Stimulated activated CD4-positive, alpha-beta T cell treated with anti-CD3 and anti-CD28 coated beads, TNF-alpha, amount 100 ng/mL, for 48 hours (primary cell): ENCODE measurements at places on chromosomes 12 and 14.
A peak's percentile ranks its signal among the peaks of the same experiment; 100 is the strongest.

DNA sequence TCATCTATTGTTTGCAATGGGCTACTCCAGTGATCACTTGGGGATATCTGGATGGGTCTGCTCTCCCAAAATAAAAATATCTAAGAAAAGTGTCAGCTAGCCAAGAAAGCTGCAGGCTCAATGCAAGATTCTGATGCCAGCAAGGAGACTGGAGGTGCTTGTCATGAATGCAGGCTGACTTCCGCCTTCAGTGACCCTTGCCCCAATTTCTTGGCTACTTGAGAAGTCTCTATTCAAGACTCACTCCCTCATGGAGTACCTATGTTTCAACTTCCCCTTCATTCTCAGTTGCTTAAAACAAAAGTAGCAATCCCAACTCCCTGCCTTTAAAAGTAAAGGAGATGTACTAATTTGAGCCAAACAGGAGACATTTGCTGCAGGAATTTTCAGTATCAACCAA is 123.9 kb downstream of the GPR65 start:
- no peak for DNase-seq

DNA sequence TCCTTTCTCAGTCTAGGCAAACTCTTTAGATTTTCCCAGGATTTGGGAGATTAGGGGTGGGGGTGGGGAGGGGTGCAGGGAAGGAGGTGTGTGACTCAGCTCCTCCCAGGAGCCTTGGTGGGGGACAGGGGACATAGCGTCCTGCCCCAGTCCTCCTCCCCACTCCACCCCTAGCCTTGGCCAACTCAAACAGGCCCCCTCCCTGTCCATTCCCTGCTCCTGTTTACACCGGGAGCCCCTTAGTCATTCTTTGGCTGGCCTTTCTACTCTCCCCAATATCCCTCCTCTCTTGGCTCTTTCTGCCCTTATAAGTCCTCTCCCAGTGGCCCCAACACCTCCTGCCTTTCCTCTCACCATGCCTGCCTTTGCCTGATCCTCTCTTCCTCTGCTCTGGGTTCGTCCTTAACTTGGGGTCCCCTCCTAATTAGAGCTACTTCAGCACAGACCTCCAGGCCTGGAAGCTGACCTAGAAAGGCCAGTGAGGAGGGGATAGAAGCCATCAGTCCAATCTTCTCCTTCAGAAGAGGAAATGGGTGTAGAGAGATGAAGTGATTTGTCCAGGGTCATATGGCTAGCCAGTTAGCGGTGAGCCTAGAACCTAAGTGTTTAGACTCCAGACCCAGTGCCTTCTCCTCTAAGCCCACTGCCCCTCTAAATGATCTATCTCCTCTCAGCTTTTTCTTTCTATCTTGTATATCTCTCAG is 2.3 kb upstream of the ITGA5 start:
- no peak for DNase-seq

DNA sequence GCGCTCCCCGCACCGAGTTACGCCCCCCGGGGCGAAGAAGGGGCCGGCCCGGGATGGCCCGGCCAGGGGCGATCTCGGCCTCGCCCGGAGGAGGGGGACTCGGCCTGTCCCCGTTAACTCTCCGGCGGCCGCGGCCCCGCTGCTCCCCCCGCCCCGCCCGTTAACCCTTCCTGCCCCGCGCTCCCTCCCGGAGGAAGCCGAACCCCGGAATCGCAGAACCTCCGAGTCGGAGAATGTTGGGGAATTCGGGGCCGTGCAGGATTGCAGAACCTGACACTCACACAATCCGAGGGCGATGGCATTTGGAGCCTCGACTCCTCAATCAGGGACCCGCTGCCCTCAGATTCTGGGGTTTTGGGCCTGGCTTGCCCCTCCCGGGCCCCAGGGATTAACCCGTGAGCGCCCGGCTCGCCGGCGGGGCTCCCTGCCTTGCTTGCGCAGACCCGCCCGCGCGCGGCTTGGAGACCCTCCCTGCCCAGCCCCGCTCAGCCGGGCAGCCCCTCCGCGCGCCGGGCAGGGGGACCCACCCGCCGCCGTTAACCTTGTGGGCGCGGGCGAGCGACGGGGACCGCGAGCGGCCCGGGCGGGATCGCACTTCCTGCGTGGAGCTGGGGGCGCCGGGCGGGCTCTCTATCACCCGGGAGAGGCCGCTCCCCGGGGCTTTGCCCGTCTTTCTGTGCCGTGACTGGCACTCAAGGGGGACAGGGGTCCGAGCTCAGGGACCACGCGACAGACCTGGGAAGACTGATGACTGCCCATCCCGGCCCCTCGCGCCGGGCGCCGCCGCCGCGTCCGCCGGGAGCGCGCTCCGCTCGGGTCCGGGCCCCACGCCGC is 18.8 kb downstream of the BEGAIN start:
- DNase-seq, result no peak

DNA sequence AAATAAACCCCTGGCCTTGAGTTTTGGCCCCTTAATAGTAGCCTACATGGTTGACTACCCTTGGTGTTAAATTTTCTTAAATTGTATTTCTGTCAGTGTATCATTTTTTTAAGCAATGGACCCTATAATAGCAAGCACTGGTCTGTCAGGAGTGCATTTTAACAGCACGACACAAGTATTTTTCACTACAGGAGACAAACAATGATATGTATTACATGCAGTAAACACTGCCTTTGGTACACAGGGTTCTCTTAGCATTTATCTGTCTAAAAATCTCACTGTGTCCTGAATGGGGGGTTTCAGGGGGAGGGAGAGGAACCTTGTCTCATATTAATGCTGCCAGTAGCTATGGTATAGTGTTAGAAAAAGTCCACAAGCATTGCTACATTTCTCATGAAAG is 18.4 kb downstream of the LMO3 start:
- DNase-seq, result no peak

GRCh38 chr12:93552427-93552826 is 20.0 kb upstream of the SOCS2 start:
- no peak for DNase-seq

GRCh38 chr12:126899926-126900792 is 1366.8 kb upstream of the TMEM132C start:
- DNase-seq, result no peak

GRCh38 chr14:102759456-102760187 is 17.6 kb upstream of the TRAF3 start:
- no peak for DNase-seq

- DNase-seq, result no peak
These were observed 6.0 kb downstream of the VSX2 start for GRCh38 chr14:74245292-74245691.

DNA sequence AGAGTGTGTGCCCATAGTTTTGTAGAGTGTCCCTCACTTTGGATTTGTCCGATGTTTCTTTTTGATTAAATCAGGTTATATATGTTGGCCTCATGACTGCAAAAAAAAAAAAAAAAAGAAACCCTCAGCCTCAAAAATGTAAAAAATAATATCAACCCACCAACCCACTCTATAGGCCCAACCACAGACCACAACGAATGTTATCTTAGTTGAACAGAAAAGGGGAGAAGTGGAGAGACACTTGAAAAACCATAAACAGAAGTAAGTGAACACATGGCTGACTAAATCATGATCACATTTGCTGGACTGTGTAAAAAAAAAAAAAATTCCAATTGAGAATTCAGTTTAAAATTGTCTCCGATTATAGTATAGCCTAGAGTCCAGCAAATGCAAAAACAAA is 45.5 kb upstream of the ST8SIA1 start:
- DNase-seq, result no peak

DNA sequence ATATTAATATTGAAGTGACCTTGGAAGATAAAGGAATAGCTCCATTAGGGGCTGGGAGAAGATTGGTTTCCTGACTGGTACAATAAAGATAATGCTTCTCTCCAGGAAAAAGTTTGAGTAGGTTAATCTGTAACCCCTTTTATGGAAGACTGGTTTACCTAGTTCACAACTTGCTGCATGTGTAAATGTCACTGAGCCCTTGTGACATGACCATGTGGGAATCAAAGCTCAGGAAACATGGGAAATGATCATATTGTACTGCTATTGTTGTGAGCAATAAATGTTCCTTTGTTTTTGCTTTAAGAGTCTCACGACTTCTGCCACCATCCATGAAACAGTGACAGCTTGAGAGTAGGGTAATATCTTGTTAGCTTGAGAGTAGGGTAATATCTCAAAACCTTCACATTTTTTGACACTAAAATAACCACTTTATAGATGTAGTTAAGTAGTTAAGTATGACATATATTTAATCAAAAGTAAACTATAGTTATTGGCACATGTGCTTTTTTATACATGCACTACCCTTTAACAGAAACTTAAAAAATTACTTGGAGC is 1338.6 kb downstream of the FSCB start:
- no peak for DNase-seq

DNA sequence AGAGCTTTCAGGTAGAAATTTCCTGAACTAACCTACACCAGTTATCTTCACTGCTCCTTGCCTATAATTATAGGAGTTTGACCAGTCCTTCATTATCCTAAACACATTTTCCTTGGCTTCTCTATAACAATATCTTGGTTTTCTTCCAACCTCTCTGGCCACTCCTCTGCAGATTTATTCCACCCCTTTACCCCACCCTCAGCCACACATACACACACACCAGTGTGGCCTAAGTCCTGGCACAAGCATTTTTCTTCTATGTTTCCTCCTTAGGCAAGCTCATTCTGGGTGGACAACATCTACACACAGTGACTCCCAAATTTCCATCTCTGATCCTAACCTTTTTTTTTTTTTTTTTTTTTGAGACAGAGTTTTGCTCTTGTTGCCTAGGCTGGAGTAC is 25.1 kb downstream of the CDK17 start:
- DNase-seq, result no peak

- DNase-seq, result no peak
These were observed 182.3 kb downstream of the SYNE2 start for GRCh38 chr14:64035143-64035542.

DNA sequence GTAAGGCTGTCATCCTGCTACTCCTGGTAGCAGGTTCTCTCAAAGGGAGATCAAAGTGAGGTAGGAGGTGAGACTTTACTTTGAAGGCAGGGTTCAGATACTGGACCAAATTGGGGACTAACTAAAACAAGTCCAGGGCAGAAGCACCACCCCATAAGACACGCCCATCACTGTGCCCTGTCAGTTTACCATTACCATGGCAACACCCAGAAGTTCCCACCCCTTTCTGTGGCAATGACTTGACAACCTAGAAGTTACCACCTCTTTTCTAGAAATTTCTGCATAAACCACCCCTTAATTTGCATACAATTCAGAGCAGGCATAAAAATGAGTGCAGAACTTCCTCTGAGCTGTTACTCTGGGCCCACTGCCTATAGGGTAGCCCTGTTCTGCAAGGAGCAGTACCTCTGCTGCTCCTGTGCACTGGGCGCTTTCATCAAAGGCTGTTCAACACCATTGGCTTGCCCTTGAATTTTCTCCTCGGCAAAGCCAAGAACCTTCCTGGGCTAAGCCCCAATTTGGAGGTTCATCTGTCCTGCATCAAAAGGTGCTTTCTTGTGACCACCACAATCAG is 64.8 kb upstream of the MAX start:
- peak; percentile 21 for DNase-seq

GRCh38 chr12:15165012-15165659 is 56.1 kb downstream of the RERG start:
- DNase-seq, result no peak

DNA sequence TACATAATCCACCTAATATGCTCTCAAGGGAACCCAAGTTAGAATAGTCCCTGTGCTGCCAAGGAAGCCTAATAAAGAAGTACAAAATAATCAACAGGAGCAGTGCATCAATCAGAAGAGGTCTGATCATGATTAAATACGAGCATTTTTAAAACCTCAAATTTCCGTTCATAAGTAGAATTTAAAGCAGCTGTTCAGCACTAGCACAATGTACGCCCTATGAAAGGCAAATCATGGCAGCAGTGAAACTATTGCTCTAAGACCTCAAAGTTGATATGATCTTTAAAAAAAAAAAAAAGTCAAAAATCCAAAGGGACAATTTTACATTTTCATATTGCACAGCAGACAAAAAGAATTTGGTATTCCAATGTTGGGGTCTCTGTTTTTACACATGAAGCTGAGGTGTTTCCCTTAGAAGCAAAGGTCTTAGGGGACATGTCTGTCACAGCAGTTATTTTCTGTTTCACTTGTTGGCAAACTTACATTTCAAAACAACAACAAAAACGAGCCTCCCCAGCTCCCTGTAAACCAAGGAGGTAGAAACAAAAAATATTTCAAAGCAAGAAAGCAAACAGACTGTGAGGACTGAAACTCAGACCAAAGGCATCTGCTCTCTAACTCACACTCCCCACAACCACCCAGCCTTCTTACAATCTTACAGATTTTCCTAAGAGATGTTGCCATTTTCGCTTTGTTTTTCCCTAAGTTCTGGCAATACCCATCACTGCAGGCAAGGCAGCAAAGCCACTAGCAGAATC is 28.2 kb downstream of the SOX5 start:
- no peak for DNase-seq

GRCh38 chr12:27869567-27869966 is 89.5 kb upstream of the MANSC4 start:
- no peak for DNase-seq

- DNase-seq, result no peak
These were observed 7.8 kb downstream of the CTDSP2 start for GRCh38 chr12:57838594-57839302.

- peak; percentile 10 for DNase-seq
These were observed 143.4 kb upstream of the CDKN3 start for GRCh38 chr14:54253195-54253947.

GRCh38 chr12:47786662-47787280 is 13.7 kb downstream of the SLC48A1 start:
- no peak for DNase-seq

DNA sequence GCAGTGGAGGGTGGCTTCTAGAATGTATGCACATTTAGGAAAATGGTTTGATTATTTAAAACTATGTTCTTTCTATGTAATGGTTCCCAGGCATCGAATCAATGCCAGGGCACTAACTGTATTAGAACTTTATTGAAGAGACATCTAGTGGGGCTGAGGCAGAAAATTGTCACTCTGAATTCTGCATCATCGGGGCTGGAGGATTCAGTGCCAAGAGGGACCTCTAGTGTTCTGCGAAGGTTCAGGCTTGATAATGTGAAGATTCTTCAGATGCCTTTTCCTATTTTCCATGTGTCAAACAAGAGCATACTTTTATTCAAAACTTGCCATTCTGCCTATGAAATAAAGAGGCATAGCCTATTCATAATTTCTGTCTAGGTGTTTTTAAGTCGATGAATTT is 146.3 kb downstream of the CAND1 start:
- no peak for DNase-seq

- no peak for DNase-seq
These were observed 9.9 kb downstream of the DPF3 start for GRCh38 chr14:72883961-72884360.
